Upper lobe of left lung (tissue), 6 donors: ENCODE measurements at places on chromosomes 4 and X. TPM values are rescaled to one million over a fixed set of nuclear protein-coding genes. Genes with fewer than 3 reads are reported as not detected.

GRCh38 chr4:139798456-139798855 is 132.8 kb downstream of the MGST2 start:
- H3K27ac ChIP-seq, result no peak overlapping the region
- H3K27me3 ChIP-seq, result no peaks in the 10 kb centered on the region
- no peak for DNase-seq
- peaks cover 22% of the 10 kb centered on the region for H3K4me1 ChIP-seq
- H3K36me3 ChIP-seq, result no peaks in the 10 kb centered on the region

- no peak overlapping the region for H3K27ac ChIP-seq
- H3K36me3 ChIP-seq, result no peaks in the 10 kb centered on the region
- no peak for DNase-seq
- H3K4me1 ChIP-seq, result no peaks in the 10 kb centered on the region
- no peaks in the 10 kb centered on the region for H3K27me3 ChIP-seq
- H3K4me3 ChIP-seq, result no peak overlapping the region
These were observed 29.6 kb upstream of the NKRF start for GRCh38 chrX:119635799-119636198.

- no peaks in the 10 kb centered on the region for H3K27me3 ChIP-seq
- no peaks in the 10 kb centered on the region for H3K36me3 ChIP-seq
- DNase-seq, result no peak
- no peak overlapping the region for H3K4me3 ChIP-seq
- no peak overlapping the region for H3K27ac ChIP-seq
These were observed 36.3 kb downstream of the ARAP2 start for GRCh38 chr4:36207831-36208520.

- H3K36me3 ChIP-seq, result no peaks in the 10 kb centered on the region
- no peaks in the 10 kb centered on the region for H3K4me1 ChIP-seq
- H3K27ac ChIP-seq, result no peak overlapping the region
- no peak for DNase-seq
- H3K27me3 ChIP-seq, result no peaks in the 10 kb centered on the region
These were observed 74.3 kb upstream of the KCTD8 start for GRCh38 chr4:44522761-44523445.

GRCh38 chrX:9253211-9253610 is 211.6 kb upstream of the TBL1X start:
- no peak for DNase-seq
- no peaks in the 10 kb centered on the region for H3K27me3 ChIP-seq
- H3K36me3 ChIP-seq, result no peaks in the 10 kb centered on the region
- H3K4me1 ChIP-seq, result no peaks in the 10 kb centered on the region

GRCh38 chrX:45422216-45422925 is 221.7 kb upstream of the DIPK2B start:
- no peak overlapping the region for H3K27ac ChIP-seq
- H3K4me1 ChIP-seq, result no peaks in the 10 kb centered on the region
- no peak overlapping the region for H3K4me3 ChIP-seq
- no peaks in the 10 kb centered on the region for H3K36me3 ChIP-seq
- DNase-seq, result no peak

DNA sequence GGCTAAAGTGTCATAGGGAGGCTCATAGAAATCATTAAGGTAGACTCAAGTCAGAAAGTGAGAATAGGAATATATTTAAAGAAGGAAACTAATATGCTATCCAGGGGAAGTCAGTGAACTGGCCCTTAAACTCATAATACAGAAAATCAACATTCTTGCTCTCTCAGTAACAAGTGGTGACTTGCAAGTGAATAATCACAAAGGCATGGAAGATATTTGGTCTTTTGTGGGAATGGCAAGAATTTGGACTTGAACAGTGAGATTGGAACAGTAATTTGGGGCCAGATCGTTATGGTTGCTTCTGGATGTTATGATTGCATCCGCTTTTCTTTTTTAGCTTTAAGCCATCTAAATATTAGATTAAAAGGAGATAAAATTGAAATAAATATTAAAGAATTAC is 103.8 kb downstream of the TBC1D19 start:
- H3K36me3 ChIP-seq, result no peaks in the 10 kb centered on the region
- no peaks in the 10 kb centered on the region for H3K4me1 ChIP-seq
- no peak overlapping the region for H3K4me3 ChIP-seq
- no peak for DNase-seq
- H3K27ac ChIP-seq, result no peak overlapping the region
- H3K27me3 ChIP-seq, result no peaks in the 10 kb centered on the region

- no peak for DNase-seq
- H3K4me1 ChIP-seq, result no peaks in the 10 kb centered on the region
- H3K36me3 ChIP-seq, result no peaks in the 10 kb centered on the region
- no peaks in the 10 kb centered on the region for H3K27me3 ChIP-seq
- H3K27ac ChIP-seq, result no peak overlapping the region
- H3K4me3 ChIP-seq, result no peak overlapping the region
These were observed 26.8 kb upstream of the STPG2 start for GRCh38 chr4:98170035-98170434.

DNA sequence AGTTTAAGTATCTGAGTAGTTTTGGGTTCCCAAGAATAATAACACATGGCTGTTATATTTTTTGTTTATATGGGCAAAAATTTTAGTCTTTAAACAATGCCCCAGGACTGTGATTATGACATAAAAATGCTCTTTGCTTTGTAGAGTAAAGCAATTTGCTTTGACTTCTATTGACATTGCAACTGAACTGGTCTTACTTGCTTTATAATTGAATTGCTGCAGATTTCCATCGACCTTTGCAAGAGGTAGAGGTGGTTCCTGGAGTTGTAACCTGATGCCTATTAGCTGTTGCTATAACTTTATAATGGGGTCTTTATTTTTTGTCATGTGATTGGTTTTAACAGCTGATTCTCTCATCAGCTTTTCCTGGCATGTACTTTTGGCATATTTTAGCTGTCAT is 302.9 kb downstream of the ARHGAP10 start:
- H3K27me3 ChIP-seq, result no peaks in the 10 kb centered on the region
- no peak for DNase-seq
- H3K27ac ChIP-seq, result no peak overlapping the region
- no peaks in the 10 kb centered on the region for H3K36me3 ChIP-seq

DNA sequence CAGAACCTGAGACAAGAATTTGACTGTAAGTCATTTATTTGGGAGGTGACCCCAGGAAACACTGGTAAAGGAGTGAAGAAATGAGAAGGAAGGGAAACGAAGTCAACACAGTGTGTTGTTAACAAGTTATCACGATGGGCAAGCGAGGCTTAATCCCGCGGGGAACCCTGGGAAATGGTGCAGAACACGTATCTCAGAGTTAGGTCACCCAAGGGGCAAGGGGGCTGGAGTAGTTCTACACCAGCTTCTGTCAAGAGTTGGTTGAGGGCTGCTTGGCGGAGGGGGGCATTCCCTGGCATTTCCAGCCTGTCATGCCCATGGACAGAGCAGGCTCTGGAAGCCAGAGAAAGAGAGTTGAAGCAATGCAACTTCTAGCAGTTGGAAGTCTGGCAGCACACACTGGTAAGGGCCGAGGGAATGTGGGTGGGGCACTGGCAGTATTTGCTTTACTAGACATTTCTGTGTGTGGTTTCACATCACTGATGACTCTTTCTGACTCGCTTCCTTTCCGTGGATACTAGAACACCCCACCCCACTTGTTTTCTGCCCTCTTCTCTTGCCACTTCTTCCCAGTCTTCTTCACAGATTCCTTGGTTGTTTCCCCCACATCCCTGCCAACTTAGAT is 52.2 kb upstream of the ADGRG2 start:
- no peaks in the 10 kb centered on the region for H3K27me3 ChIP-seq
- no peak overlapping the region for H3K4me3 ChIP-seq
- H3K27ac ChIP-seq, result no peak overlapping the region
- no peaks in the 10 kb centered on the region for H3K36me3 ChIP-seq
- DNase-seq, result no peak

DNA sequence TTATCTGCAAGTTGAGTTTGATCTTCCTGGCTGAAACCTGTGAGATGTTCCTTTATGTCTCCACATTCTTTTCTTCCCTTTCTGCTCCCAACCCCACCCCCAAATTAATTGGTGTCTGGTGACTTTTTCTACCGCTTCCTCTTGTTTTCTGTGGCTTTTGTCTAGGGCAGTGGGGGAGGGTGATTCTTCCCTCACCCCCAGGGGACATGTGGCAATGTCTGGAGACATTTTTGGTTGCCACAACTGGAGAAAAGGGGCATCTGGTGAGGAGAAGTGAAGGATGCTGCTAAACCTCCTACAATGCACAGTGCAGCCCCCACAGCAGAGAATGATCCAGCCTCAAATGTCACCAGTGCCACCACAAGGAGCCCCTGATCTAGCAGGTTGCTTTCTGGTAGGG is 152.9 kb downstream of the NHS start:
- H3K4me1 ChIP-seq, result peaks cover 23% of the 10 kb centered on the region
- no peak for DNase-seq
- no peak overlapping the region for H3K4me3 ChIP-seq

- no peaks in the 10 kb centered on the region for H3K4me1 ChIP-seq
- no peak overlapping the region for H3K27ac ChIP-seq
- DNase-seq, result no peak
- H3K4me3 ChIP-seq, result no peak overlapping the region
- H3K27me3 ChIP-seq, result no peaks in the 10 kb centered on the region
- H3K36me3 ChIP-seq, result no peaks in the 10 kb centered on the region
These were observed 29.3 kb upstream of the SRPX start for GRCh38 chrX:38249965-38250364.

GRCh38 chr4:139603576-139604410 is 47.8 kb upstream of the SETD7 start:
- no peak overlapping the region for H3K27ac ChIP-seq
- no peak for DNase-seq
- H3K4me3 ChIP-seq, result no peak overlapping the region
- H3K27me3 ChIP-seq, result no peaks in the 10 kb centered on the region
- H3K36me3 ChIP-seq, result no peaks in the 10 kb centered on the region

DNA sequence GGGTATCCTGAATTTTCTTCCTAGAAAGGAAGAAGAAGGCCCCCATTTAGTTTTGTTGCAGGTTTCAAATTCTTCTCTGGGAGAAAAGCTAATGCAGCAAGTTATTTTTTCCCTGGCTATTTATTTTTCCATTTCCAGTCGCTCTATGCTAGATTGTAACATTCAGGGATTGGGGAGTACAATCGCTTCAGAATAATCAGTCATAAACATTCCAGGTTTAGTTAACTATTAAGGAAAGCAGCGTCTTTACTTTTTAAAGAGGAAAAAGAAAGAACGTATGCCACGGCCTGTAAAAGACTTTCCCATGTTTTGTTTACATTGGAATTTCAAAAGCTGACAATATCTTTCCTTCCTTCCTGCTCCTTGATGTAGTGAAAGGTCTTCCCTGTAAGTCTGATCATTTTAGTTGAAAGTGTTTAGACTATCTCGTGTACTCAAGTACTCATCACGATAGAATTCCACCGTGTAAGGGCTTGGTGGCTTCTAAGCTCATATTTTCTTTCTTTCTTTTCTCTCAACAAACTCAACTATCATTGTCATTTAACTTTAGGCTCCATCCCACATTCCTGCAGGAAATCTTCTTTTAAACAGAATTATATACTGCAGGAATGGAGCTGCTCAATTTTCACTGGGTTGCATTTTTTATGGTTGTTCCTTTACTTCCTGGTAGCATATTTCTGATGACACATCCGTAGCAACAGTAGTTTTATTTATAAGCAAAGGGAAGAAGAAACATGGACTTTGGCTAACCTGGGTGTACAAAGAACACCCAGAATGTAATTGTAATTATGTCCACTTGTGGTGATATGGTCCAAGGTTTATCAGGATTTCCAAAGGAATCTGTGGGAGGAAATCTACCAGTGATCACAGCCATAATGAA is 213.1 kb upstream of the FAT1 start:
- H3K27ac ChIP-seq, result no peak overlapping the region
- no peak for DNase-seq
- no peak overlapping the region for H3K4me3 ChIP-seq

DNA sequence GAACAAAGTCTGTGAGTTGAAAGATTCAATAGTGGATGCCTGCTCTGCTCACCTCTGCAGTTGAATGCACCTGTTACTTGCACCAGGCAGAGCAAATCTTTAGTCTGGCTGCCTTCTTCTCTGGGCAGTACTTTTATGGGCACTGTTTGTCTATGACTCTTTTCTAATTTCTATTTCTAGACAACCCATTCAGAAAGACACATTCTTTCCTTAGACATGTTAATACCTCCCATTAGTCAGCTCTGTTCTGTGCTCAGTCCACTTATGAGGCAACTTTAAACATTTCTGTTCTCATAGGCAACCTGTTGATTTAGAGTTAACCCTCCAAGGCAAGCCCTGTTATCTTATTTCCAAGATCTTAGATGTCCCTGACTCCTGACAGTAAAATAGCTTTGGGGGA is 108.9 kb downstream of the SYNPO2 start:
- DNase-seq, result no peak
- no peak overlapping the region for H3K27ac ChIP-seq
- H3K4me1 ChIP-seq, result peaks cover 9% of the 10 kb centered on the region
- H3K4me3 ChIP-seq, result no peak overlapping the region
- no peaks in the 10 kb centered on the region for H3K36me3 ChIP-seq

DNA sequence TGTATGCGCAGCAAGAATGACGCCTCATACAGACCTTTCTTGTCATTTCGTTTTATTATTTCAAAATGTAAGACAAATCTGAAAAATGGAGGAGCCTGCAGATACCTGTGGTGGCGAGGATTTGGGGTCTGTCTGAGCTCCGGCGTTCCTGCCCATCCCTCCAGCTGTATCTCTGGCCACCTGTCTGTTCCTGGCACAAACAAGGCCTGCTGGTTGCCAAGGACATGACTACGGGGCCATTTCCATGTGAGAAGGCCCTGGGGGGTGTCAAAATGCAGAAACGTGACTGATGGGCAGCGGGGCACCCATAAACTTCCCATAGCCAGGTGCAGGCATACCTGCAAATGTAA is 591 bp upstream of the TSPAN7 start:
- H3K4me3 ChIP-seq, result no peak overlapping the region
- no peak overlapping the region for H3K27ac ChIP-seq
- H3K27me3 ChIP-seq, result no peaks in the 10 kb centered on the region

DNA sequence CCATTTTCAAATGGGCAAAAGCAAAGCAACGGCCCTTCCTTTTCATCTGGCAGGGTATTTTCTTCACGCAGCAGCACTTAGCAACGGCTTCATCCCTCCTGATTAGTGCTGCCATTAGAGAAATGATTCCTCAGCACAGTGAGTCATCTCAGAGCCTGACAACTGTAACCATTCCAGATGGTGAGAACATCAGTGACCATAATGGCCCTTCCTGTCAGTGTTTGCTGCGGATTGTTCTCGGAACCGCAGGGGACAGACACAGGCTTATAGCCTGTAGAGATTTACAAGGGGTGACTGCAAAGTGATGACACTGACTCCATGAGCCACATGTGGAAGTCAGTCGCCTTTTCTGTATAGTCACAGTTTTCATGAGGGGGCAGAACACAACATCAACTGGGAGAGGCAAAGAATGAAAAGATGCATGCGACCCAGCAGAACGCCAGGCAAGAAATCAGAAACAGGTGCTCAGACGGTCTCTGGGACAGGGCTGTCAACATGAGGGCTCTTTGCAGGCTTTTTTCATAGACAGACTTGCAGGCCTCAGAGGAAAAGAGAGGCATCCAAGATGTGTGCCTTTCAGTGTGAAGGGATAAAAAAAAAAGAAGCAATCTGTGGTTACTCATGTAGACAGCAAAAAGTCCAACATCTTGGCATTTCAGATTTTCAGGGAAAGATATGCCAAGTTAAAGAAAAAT is 69.9 kb upstream of the FBXW7 start:
- H3K36me3 ChIP-seq, result no peaks in the 10 kb centered on the region
- no peak overlapping the region for H3K4me3 ChIP-seq
- no peaks in the 10 kb centered on the region for H3K4me1 ChIP-seq
- H3K27me3 ChIP-seq, result no peaks in the 10 kb centered on the region

- no peaks in the 10 kb centered on the region for H3K36me3 ChIP-seq
- H3K27ac ChIP-seq, result no peak overlapping the region
- no peaks in the 10 kb centered on the region for H3K27me3 ChIP-seq
These were observed 41.6 kb upstream of the ACSL4 start for GRCh38 chrX:109774706-109775105.

KCNIP4 gene
- not detected for total RNA-seq

PSAPL1 gene
- total RNA-seq, result 0.20 TPM

CENPI gene
- total RNA-seq, result 0.76 TPM

USP27X gene
- total RNA-seq, result 4.9 TPM

ADAM29 gene
- total RNA-seq, result not detected

VEGFD gene
- 6.8 TPM for total RNA-seq

CXXC4 gene
- total RNA-seq, result 1.2 TPM

ANKRD50 gene
- 20.7 TPM for total RNA-seq
